ENCODE measurements at places on chromosomes 16 and 17.

- DNase-seq: no peak
Observed at GRCh38 chr16:2058872-2059271, 11.1 kb downstream of the TSC2 start.

GRCh38 chr17:14150619-14151018 lies 81.3 kb downstream of the COX10 start:
- DNase-seq: no peak

GRCh38 chr16:26644912-26645543 lies 421.7 kb upstream of the C16orf82 start:
- no peak for DNase-seq

DNA sequence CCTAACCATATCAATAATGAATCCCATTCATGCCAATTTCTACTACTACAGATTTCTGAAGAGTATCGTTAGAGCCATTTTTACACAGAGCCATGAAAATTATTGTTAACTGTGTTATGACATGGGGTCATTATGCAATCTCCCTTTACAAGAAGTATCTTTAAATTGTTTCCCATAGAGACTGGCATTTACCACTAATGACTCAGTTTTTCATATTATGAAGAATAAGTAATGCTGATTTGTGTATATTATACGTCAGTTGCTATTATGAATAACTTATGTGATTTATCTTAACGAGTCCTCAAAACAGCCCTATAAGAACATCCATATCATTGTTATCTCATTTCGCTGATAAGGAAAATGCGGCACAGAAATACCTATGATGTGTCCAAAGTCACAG lies 173.8 kb downstream of the KCNJ2 start:
- DNase-seq: no peak

- no peak for DNase-seq
Observed at GRCh38 chr17:6558276-6558675, 1.9 kb upstream of the PITPNM3 start.

DNA sequence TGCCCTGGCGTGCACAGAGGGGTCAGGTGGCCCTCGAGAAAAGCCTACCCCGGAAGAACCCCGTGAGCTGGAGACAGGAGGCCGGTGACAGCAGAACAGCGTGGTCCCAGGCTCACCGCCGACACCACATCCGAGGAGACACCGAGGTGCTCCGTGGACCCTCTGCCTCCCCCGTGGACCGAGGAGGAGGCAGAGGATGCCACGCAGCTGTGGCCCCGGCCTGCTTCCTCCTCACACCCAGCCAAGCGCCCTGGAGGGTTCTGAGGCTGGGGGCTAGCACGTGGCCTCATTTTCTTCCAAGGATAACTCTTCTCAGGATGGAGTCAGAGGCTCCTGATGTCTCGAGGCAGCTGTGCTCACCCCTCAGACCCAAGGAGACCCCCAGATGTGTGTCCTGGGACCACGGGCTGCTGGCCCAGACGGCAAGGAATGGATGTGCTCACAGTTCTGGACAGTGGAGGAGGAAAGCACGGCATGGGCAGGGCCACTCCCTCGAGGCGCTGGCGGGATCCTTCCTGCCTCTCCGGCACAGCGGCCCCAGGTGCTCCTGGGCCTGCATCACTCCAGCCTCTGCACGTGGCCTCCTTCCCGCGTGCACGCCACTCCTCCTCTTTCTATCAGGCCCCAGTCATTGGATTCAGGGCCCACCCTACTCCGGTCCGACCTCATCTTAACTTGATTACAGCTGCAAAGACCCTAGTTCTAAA lies 4.4 kb upstream of the PVALEF start:
- no peak for DNase-seq

DNA sequence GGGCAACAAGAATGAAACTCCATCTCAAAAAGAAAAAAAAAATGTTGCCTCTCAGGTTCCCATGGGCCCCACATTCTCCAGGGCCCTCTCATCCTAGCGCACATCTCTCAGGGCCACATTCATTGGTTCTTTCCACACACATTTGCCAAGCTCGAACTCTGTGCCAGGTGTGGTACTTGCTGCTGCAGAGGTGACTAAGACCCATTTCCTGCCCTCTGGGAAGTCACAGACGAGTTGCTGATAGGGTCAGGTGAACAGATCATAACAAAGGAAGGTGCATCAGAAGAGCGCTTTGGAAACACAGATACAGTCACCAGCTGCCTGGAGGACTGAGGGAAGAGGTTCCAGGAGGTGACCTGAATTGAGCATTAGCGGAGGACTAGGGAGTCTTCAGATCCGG lies 1.0 kb downstream of the GSDMA start:
- DNase-seq: no peak

DNA sequence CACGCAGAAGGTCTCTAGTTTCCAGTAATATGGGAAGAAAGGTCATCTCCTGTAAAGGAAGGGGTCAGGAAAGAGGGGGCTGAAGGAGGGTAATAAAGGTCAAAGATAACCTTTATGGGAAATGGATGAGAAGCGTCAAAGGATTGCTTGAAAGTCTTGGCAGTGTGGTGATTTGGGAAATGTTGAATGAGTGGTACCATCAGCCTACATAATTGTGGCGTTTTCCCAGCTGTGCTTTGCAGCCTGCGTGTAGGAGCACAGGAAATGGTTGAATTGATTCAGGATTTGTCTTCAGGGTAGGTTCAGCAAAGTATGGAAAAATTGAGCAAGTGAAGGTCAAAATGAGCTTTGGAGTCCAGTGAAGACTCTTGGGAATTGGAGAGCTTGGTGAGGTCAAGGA lies 115.8 kb upstream of the NOL11 start:
- peak; percentile 29 for DNase-seq

- DNase-seq: no peak
Observed at GRCh38 chr16:65224994-65225393, 103.1 kb upstream of the CDH11 start.

DNA sequence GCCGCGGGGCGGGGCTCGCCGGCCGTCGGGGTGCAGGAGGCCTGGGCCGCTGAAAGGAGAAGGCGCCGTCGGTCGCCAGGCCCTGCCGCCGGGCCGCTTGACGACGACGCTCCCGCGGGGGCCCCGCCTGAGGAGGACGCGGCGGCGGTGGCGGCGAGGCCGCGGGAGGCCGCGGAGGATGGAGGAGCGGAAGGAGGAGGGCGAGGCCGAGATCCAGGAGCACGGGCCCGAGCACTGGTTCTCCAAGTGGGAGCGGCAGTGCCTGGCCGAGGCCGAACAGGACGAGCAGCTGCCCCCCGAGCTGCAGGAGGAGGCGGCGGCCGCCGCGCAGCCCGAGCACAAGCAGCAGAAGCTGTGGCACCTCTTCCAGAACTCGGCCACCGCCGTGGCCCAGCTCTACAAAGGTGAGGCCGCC lies 430 bp downstream of the HAPSTR1 start:
- peak; percentile 35 for DNase-seq

DNA sequence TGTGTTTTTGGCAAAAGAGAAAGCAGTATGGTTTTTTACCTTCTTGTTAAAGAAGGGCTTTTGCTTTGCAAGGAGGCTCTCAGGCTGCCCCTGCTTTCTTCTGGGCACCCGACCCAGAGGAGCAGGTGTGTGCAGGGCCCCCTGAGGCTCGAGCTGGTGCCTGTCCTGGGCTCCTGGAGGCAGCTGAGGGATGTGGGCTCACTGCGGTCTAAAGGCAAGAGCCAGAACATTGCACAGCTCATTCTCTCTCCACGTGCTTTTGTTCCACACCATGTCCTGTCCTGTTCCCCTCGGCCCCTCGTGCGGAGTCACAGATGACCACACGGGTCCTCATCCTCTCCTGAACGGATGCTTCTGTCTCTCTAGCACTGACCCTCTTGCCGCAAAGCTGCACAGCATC lies 36.7 kb upstream of the CAPN15 start:
- no peak for DNase-seq

- no peak for DNase-seq
Observed at GRCh38 chr17:2805961-2806360, 9.7 kb downstream of the RAP1GAP2 start.

DNA sequence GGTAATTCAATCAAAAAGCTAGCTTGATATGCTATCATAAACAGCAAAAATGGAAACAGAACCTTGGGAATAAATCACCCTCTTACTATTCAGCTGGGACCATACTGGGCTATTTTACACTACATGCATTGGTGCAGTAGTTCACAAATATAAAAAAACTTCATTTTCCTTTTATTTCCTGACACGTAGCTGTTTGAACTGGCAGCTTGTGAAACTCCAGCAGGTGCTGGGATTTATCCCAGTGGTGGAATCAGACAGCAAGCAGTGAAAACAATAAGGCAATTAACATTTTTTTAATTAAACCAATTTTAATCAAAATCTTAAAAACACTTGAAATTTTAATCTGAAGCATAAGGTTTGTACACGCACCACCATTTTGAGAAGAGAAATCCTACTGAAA lies 240.4 kb upstream of the IRX5 start:
- DNase-seq: no peak

GRCh38 chr17:30244853-30245385 lies 9.4 kb upstream of the SLC6A4 start:
- peak; percentile 64 for DNase-seq

GRCh38 chr17:2170023-2170422 lies 115.1 kb downstream of the HIC1 start:
- no peak for DNase-seq

GRCh38 chr16:27679899-27680298 lies 130.0 kb downstream of the KATNIP start:
- DNase-seq: no peak

DNA sequence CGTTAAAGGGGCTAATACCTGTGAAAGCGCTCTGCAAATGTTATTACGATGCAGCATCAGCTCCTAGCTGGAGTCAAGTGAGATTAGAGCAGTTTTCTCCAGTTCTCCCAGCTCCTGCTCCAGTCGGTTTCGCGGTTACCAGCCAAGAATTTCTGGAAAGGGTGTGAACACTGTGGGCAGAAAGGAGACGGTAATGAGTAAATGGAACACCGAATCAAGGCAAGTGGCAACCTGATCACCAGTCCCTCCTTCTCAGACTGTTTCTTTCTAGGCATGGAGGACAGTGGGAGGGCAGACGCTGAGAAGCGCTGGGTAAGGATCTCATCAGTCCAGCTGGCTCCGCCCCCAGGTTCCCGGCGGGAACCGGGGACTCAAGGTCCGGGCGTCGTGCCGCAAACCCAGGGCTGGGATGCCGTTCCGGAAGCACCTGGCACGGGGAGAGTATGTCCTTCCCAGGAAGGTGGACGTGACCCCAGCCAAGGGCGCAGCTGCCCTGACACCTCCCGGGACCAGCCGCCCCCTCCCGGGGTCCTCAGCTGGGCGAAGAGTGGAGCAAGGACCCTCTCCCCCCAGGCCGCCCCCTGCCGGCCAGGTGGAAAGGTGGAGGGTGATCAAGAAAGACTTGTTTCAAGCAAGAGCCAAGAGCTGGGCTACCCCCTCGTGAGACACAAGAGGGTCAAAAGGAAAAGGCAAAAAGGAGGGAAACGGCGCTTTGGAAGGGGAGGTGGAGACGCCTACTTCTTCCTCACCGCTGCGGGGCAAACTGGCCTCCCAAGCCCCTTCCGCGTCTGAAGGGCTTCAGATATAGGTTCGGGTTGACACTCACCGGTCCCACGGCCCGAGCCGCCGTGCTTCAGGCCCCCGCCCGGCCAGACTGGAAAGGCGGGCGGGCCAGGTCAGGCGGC lies 481 bp downstream of the MYO19 start:
- DNase-seq: peak; percentile 43

- no peak for DNase-seq
Observed at GRCh38 chr17:35931794-35932425, 1.3 kb upstream of the RDM1 start.

DNA sequence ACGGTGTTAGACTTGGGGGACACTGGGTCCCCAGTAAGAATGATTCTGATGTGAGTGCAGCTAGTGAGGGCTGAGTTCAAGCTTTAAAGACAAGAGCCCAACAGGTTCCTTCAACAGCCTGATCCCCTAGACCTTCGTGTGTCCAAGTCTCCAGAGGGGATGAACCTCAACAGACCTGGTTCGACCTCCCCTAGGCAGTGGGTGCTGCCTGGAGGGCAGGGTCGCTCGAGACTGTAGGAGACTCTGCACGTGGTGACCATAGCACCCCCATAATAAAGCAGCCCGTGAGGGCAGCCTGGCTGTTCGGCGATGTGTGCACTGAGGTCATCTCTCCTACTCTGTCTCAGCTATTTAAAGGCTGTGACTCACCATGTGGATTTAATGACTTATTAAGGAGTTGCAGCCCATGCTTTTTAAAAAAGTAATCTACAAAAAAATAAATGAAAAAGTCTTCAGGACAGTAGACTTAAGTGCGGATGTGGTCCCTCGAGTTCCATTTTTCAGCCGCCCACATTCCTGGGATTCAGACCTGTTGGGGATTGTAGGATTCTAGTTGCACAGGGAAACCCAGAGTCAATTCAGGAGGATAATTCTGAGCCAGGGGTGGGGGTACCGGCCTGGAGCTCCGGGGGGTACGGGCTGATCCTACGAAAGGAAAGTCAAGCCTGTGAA lies 23.4 kb upstream of the METRNL start:
- peak; percentile 78 for DNase-seq

DNA sequence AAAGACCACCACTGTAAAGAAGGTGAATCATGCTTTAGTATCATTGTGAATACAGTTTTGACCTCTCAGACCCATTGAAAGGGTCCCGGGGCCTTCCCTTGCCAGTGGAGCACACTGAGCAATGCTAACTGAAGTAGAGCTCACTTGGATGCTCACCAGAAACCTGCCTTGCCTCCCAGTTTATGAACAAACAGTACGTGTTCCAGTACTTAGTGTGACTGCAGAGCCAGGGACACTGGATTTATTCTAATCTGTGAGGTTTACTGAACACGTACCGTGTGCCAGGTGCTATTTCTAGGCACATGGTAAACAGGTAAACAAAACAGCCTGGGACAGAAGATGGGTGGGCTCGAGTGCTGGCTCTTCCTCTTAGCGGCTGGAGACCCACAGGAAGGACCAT lies 79.6 kb downstream of the FOXL1 start:
- no peak for DNase-seq
